ENCODE measurements at places on chromosomes 7 and 10.

DNA sequence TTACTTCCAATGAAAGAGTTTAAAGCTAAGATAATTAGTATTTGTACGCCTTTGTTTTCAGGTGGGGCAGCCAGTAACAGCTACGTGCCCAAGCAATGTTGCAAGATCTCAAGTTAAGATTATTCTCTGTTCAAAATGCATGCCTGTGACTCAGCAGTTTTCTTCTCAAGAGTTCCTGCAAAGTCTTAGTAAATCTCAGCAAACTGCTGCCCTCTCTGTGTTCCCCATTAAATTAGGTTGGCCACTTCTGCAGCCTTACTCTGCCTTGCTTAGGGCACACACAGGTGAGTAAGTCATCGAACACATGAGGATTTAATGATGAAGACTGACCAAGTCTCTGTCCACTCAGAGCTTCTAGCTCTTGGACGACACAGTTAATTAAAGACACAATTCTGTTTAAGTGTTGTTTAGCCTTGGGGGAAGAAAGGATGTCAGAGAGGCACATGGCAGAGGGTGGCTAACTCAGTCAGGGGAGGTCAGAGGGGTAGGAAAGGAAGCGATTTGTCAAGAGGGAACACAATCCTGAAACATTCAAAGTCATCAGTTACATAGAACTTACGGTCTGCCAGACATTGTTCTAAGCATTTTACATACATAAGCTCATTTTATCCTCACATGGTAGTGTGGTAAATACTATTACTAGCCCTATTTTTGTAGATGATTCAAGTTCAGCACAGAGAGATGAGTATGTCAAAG, 20.2 kb upstream of the SLC35G1 start:
- no peak for DNase-seq

DNA sequence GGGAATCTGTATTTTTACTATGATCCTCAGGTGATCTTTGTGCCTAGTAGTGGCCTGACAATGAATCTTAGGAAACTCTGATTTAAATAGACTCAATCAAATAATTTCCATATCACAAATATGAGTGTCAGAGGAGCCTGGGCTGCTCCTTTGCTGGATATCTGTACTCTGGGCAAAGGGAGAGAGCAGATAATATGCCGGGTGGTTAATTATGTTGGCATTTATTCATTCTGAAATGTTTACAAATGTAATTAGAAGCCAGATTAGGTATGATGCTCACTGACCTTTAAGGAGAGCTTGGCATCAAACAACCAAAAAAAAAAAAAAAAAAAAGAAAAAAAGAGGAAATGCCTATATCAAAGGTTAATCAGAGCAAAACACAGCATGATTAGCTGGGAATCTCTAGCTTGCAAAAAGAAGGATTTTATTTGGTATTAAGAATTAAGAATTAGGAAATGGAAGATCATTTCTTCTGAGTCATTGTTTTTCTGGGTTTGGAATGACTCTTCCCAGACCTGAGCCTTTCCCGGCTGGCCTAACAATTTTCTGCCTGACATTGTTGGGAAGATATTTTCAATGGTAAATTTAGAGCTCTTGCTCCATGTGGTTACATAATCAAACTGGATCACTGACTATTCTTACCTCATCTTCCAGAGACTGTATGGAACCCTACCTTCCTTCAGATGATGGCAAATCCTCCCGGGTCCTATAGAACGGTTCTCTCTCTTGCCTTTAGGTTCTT, 365.3 kb downstream of the REEP3 start:
- DNase-seq: no peak

DNA sequence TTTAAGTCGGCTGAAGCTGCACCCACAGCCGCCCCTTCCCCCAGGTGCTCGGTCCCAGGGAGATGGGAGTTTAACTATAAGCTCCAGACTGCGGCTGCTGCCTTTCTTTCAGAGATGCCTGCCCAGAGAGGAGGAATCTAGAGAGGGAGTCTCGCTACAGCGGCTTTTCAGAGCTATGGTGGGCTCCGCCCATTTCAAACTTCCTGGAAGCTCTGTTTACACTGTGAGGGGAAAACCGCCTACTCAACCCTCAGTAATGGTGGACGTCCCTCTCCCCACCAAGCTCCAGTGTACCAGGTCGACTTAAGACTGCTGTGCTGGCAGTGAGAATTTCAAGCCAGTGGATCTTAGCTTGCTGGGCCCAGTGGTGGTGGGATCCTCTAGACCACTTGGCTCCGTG, 135.4 kb downstream of the CXCL12 start:
- no peak for DNase-seq

- DNase-seq: no peak
These were observed 46.1 kb upstream of the LRRC17 start for GRCh38 chr7:102866535-102867215.

DNA sequence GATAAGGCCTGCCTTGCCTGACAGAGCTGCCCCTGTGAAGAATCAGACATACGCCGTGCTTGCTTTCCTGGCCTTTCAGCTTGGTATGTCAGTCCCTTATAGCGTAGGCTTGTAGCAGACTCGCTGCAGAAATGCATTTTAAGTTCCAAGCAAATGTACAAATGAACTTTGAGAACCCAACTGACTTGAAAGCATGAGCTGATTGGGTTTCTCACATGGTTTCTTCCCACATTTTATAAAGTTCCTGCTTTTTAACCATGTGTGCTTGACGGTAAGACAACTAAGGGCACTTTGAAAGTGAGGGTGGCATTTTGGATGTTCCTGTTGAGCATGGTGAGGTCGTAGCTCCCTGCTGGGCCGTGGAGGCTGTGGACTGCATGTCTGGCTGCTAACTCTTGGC, 62.6 kb downstream of the CCNY start:
- DNase-seq: no peak

GRCh38 chr7:44793919-44794318, 2.6 kb upstream of the PPIA start:
- DNase-seq: no peak

- no peak for DNase-seq
These were observed 68.1 kb upstream of the FOXK1 start for GRCh38 chr7:4613846-4614548.

GRCh38 chr7:134210976-134211663, 84.0 kb downstream of the LRGUK start:
- no peak for DNase-seq

GRCh38 chr7:124462249-124462648, 303.3 kb downstream of the GPR37 start:
- DNase-seq: no peak

- DNase-seq: no peak
These were observed 20.3 kb upstream of the PRKCQ start for GRCh38 chr10:6600224-6600987.

GRCh38 chr7:33706771-33707200, 198.6 kb upstream of the BMPER start:
- DNase-seq: no peak

GRCh38 chr10:7102084-7102483, 308.8 kb downstream of the SFMBT2 start:
- DNase-seq: no peak

GRCh38 chr7:11315666-11316258, 342.1 kb downstream of the PHF14 start:
- DNase-seq: no peak

DNA sequence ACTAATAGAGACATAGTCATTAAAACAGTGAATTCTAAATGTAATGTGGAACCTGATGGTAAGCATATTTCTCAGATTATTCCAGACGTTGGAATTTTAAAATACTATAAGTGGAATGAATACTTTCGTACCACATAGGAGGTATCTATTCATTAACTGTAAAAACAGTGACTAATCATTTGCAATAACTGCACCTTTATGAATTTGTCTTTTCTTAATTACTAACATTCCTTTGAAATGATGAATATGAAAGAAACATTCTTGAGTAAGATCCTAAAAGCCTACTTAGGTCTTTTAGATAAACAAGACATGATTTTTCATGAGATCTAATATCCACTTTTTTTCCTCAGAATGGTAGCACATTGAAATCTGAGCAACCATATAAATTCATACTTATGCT, 549.0 kb upstream of the LRRN3 start:
- no peak for DNase-seq

- peak; percentile 82 for DNase-seq
These were observed at the start of gene FUOM for GRCh38 chr10:133357285-133358161. TSS of gene FUOM (minus strand) at chr10:133358019. CDS start at chr10:133358007, 12 bp downstream.

- no peak for DNase-seq
These were observed 52.5 kb downstream of the ADRA2A start for GRCh38 chr10:111129363-111129762.

DNA sequence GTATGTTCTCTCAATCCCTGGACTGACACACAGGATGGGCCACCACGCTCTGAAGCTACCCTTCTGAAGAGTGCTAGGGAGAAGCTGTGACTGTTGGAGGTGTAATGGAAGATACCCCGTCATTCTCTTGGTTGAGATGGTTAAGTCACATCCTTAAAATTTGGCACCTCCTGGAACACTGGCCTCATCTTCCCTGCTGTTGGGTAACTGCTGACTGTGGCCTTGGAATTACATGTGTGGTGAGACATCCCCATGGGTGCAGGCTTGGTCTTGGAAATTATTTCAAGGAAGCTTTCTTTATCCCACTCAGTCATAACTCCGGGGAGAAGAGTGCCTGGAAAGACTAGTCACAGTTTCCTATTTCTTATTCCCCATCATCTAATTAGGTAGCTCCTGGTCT, 62.0 kb downstream of the LRMDA start:
- no peak for DNase-seq

DNA sequence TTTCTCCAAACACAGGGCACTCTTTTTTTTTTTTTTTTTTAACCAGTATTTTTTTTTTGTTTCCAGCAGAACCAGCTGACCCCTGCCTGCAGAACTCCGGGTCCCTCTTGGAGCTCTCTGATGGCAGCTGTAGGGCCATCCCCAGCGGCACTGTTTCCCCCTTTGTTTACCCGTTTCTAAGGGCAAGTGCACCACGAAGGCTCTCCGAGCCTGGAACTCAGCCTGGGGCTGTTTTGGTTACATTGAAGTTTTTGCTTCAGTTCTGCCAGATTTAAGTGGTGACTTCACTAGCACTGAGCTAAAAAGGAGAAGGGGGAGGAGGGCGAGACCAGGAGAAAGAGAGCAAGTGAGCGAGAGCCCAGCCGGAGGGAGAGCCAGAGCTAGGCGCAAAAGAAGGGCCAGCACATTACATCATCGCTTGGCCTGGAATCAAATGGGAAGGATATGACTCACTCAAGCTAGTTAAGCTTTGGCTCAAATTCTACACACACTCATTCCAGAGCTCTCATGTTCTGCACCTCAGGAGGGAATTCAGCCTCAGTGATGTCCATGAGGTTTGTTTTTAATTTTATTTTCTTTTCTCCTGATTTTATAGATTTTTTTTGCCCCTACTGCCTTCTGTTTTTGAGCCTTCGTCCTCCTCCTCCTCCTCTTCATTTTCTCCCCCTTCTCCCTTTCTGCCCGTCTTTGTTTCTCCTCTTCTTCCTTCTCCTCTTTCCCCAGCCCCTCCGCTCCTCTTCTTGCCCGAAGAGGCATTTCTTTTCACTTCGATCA, 272.3 kb downstream of the TRIL start:
- peak; percentile 76 for DNase-seq

DNA sequence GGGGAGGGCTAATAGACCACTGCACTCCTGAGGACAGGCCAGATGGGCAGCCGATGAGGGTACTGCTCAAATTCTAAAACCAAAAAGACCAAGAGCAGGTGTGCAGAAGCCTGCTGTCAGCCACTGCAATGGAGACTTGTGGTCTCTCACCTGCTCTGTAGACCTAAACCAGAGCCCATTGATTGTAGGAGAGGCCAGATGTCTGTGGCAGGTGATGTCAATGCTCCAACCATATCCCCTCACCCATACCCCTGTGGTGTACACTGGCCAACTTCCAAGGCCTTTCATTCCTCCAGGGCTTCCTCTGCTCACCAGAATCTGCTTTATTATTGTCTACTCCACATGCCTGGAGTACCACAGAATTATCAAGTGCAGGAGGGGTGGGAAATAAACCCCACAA, 116.9 kb upstream of the CHST15 start:
- DNase-seq: no peak

DNA sequence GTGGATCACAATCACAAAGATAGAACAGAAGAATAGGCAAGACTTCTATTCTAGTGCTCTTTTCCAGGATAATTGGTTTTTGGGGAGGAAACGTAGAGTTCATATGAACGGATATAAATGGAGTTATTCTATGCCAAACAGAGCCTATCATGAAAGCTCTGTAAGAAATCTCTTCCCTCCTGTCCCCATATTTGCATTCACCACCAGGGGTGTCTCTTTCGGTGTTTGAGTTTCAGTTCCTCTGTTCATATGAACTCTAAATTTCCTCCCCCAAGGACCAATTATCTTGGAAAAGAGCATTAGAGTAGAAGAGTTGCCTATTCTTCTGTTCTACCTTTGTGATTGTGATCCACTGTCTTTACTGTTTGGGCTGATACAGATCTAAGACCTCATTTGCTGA, 48.3 kb upstream of the CDC14C start:
- no peak for DNase-seq

DNA sequence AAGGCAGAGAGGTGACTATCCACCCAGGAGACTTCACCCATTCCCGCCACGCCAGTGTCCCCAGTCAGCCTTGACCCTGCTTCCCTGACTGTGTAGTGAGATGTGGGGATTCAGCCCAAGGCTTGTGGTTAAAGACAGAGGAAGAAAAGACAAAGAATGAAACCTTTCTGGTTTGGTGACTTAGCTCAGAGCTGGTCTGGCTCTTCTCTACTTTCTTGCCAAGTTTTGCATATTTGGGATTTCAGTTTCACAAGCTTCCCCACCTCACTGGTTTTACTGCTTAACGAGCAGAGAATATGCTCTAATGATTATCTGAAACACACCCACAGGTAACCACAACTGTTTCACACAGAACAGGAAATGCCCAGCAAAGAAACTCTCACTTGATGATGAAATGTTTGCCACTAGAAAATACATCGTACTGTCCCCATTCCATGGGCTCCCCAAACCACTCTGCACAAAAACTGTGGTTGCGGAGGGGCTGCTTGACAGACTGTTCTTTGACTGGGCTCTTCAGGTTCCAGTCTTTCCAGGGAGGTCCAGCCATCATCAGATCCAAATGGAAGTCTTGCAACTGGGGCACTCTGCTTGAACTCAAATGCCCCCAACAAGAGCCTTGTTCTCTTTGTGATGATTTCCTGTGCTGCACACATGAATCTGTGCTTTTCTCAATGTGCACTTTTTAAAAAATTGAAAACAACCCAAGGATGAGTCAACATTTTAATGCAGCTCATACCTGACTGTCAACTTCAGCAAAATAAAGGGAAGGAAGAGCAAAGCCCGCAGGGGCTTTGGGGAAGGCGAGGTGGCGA, 95.5 kb downstream of the CTBP2 start:
- DNase-seq: no peak

DNA sequence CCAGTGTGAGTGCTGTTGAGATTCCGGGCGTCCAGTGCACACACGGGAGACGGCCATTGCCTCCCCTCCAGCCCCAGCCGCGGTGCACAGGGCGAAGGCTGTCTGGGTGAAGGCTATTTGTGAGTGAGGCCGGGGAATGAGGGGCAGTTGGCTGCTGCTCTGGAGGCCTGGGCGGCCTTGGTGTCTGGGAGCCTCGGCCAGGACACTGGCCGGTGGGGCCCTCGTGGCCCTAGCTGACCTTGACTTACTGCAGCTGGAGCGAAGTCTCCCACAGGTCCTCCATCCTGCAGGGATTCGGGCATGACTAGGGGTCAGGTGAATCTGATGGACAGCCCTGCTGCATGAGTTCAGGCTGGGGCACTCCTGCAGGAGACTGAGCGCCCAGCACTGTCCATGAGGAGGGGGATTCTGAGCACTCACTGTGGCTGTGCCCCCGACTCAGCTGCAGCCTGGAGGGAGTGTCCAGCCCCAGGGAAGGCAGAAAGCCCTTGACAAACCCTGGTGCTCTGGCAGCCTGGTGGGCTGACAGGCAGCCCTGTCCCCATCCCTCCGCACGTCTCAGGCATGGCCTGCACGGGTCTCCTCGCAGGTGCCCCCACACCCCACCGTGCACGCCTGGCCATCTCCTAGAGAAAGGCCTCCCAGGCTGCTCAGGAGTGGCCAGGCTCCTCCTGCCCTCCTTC, 52.7 kb upstream of the FAM20C start:
- DNase-seq: no peak

All from right kidney (tissue), 9 donors.